Occipital lobe (tissue), 3 donors: ENCODE measurements at places on chromosomes 11 and 22. TPM values are rescaled to one million over a fixed set of nuclear protein-coding genes. Genes with fewer than 3 reads are reported as not detected.

- DNase-seq = no peak
Observed at GRCh38 chr11:44309478-44310205, at the start of gene ALX4. Gene ALX4 (minus strand): TSS chr11:44310139. CDS start chr11:44310062, 77 bp downstream.

DNA sequence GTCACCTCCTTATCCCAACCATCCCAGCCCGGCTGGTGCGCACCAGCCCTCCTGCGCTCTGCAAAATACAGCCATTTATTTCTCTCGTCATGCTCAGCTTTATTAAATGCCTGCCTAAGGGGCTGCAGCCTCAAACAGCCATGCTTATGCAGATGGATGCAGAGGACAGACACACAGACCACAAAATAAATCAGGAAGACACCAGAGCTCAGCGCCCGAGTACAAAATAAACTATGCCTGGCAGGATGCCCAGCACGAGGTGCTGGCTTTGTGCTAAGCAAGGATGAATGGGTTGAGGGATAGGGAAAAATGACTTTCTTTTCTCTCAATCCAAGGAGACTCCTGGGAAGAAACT is 70.5 kb downstream of the RPUSD4 start:
- DNase-seq = no peak

Gene DMC1
- 4.1 TPM for total RNA-seq

Gene CADM1
- total RNA-seq = 248 TPM

- DNase-seq = no peak
Observed at GRCh38 chr11:95661162-95661561, 128.4 kb downstream of the FAM76B start.

Gene TEX12
- total RNA-seq = not detected

DNA sequence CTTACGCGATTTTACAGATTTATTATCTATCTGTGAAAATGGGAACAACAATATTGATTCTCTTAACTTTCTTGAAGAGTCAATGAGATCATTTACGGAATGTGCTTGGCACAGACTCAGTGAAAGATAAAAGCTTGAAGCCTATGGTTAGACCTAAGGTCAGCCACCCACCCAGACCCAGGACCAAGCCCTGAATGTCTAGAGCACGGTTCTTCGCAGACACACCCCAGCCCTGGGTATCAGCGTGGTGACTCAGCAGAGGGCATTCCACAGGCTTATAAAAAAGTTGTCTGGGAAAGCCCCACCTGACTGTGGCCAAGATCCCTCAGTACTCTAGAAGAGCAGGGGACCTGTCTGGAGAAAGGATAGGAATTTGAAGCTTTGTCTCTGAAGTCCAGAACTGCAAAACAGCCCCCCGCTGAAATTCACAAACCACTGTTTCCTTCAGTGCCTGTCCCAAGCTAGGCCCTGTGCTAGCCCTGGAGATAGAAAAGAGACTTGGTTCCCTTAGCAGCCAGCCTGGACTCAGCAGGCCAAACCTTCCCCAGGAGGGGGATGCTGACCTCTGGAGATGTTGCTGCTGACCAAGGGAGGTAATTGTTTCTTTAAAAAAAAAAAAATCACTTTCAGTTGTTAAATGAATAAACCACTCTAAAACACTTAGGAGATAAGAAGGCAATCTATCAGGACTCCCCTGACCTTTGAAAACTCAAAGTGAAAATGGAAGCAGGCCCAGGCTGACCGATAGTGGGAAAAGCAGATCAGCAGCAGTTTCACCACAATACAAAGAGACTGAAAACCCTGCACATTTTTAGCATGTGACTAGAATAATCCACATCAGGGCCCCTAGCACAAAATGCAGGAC is 114.0 kb downstream of the ABTB2 start:
- no peak for DNase-seq

- DNase-seq = no peak
Observed at GRCh38 chr22:25030636-25031035, 78.1 kb downstream of the KIAA1671 start.

GRCh38 chr11:102389253-102389652 is 42.2 kb downstream of the BIRC2 start:
- no peak for DNase-seq

Gene KLHDC7B
- not detected for total RNA-seq

Gene KCNJ11
- 11.4 TPM for total RNA-seq

Gene SLC5A4
- total RNA-seq = not detected

- no peak for DNase-seq
Observed at GRCh38 chr11:117933930-117934329, 4.7 kb upstream of the TMPRSS13 start.

Gene KCNQ1OT1
- total RNA-seq = 2.8 TPM

DNA sequence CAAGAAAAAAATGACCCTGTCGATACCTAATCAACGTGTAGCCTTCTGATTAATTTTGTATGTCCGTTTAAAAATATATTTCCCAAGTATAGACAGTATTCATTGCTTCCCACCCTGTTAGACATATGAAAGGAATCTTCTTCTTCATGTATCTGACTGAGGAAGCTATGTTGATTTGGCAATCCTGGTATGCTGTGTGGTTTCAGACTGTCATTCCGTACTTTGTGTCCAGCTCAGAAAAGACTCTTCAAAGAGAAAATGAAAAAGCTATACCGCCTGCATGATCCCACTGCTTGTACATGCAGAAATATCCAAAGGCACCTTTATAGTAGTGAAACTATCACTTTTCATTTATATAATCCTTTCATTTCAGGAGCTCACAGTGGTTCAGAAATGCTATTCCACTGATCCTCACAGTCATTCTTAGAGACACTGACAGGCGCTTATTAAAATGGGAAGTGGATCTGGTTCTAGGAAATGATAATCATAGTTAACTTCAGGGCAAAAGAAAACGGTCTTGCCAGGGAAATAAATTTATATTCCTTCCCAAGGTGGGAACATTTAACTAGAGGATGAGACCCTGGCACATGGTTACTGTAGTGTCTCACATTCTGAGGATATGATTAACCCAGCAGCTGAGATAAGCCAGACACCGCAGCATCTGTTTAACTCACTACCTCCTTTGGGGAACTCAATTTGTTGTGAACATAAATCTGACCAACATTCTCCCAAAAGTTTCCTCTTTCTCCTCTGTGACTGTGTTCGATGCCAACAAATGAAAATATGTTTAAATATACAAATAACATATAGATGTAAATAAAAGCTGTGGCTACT is 599.2 kb upstream of the LUZP2 start:
- no peak for DNase-seq

DNA sequence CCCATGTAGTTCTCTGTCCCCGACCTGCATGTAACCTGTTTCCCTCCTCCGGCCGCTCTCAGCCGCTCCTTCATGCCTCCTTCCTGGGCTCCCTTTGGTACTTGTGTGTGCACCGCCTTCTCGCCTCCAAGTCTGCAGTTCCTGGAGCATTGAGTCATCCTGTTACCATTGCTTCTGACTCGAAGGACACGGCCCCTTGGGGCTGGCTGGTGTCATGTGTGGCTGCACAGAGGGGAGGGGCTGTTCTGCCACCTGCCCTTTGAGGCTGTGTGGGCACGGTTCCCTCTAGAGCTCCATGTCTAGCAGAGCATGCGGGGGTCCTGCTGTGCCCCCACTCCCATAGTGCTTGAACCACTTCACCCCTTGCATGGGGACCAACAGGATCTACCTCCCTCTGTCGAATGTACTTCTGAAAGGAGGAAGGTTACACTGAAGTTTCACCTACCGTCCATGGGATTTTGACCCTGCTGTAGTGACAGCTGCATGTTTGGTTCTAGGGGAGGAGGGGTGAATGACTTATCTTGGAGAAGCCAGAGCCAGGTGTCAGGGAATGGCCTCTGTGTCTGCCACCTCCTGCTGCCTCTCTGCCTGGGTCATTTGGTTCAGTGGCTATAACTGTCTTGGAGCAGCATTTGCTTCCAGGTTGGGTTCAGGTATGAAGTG is 39.6 kb downstream of the BCR start:
- no peak for DNase-seq

Gene PRR5L
- 3.1 TPM for total RNA-seq

DNA sequence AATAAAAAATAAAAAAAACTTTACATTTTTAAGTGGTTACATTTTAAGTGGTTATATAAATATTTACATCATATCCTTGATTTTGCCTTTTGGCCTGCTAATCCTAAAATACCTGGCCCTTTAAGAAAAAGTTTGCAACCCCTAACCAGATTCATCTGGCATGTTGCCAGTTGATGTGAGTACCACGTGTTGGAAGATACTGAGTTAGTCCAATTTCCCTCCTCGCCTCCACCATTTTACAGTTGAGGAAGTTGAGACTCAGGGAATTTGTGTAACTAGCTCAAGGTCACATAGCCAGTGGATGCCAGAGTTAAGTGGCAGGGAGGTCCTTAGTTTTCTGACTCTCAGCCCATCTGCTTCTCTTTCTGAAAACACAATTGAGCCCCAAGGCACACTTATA is 5.1 kb downstream of the ELF5 start:
- DNase-seq = no peak

GRCh38 chr11:77508019-77508418 is 34.1 kb upstream of the PAK1 start:
- DNase-seq = no peak

GRCh38 chr11:59551659-59552521 is 40.6 kb downstream of the OR4D9 start:
- no peak for DNase-seq

Gene APOBEC3C
- 0.31 TPM for total RNA-seq

Gene ANKK1
- not detected for total RNA-seq

Gene NXPE2
- total RNA-seq = 0.78 TPM

DNA sequence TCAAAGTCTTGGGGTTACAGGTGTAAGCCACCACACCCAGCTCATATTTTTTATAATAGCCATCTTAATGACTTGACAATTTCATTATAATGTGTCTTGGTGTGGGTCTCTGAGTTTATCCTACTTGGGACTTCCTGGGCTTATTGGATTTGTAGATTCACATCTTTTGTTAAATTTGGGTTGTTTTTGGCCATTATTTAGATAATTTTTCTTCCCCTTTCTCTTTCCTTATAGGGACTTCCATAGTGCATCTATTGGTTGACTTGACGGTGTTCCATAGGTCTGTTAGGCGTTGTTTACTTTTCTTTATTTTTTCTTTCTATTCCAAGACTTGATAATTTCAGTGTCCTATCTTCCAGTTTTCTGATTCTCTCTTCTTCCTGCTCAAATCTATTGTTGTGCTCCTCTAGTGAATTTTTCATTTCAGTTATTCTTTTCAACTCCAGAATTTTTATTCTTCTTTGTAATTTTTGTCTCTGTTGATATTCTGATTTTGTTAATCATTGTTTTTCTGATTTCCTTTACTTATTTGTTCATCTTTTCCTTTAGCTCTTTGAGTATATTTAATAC is 45.6 kb downstream of the RRM1 start:
- no peak for DNase-seq

DNA sequence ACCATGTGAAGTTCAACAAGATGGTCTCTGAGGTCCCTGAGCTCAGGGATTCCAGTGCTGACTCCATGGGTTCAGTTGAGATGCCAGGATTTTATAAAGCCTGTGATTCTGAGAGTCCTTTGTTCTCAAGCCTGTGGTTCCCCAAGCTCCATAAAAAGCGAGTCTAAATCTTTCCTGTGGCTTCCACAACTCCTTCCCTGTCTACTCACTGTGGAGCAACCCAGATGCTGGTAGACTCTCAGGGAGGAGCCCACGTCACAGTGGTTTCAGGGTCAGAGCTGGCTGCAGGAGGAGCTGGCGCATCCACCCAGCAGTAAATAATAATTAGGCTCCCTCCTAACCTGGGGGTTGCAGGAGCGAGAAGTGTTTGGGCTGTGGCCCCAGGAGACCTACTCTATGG is 2.0 kb upstream of the RELT start:
- DNase-seq = no peak

DNA sequence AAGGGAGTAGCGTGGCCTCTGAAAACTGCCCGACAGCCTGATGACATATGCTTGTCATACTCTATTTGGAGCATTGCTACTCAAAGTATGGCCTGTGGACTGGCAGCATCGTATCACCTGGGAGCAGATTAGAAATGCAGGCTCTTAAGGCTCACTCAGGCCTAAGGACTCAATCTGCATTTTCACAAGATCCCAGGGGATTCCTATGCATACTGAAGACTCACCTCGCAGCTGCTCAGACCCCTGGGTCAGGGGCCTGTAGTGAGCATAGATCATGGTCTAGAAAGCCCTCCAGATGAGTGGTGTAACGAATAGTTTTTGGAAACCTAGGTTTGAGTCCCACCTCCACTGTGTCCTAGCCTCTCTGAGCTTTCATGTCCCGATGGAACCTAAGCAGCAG is 126.3 kb downstream of the FEZ1 start:
- no peak for DNase-seq

GRCh38 chr11:69425895-69426544 is 55.4 kb upstream of the LINC01488 start:
- DNase-seq = no peak

DNA sequence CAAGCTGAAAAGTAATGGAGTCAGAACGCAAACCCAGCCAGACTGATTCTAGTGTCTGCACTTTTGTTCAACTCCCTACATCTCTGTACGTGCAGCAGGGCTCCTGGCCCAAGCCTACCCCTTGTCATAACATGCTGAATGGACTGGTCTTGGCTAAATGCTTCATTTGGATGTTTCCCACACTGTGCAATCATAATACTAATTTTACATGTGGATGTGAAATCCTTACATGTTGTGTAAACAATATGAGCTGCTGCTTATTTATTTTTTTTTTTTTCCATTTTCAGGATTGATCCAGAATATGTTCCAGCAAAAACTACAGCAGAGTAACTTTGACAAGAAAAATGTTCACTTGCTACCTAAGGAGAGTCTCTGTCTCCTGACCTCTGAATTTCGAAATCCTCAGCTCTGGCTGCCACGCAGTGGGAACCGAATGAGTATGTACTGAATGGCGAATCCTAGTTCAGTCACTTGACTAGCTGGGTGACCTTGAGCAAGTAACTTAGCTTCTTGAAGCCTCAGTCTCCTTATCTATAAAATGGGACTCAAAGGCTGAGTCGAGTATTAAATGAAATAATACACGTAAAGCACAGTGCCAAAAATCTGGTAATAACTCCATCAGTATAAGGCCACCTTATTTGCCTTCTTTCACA is 133.4 kb downstream of the EHF start:
- no peak for DNase-seq

DNA sequence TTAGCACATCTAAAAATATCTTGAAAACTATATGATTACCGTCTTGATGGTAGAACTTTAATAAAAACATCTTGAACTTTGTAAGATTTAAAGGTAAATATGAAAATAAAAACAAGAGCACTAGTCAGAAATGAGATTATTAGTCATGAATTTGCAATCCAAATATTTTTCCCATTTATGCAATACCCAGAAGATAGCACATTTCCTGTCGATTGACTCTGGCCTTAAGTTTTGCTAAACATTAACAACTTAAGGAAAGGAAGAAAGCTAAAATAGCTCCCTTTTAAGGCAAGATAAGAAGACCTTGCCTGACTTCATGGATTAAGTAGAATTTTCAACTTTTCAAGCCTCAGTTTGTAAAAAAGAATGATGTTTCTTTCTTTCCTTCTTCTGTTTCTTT is 1374.7 kb upstream of the RAG2 start:
- no peak for DNase-seq

- DNase-seq = no peak
Observed at GRCh38 chr22:34851918-34852662, 213.9 kb upstream of the ISX start.

Gene BIK
- not detected for total RNA-seq

- no peak for DNase-seq
Observed at GRCh38 chr11:2453436-2453835, 8.6 kb downstream of the KCNQ1 start.

GRCh38 chr22:46612904-46613605 is 7.1 kb upstream of the GRAMD4 start:
- DNase-seq = no peak

Gene INPPL1
- 9.4 TPM for total RNA-seq
